ENCODE measurements at places on chromosomes 1 and 21.

GRCh38 chr1:229408458-229409037 is 25.3 kb downstream of the ACTA1 start:
- no peak for DNase-seq

DNA sequence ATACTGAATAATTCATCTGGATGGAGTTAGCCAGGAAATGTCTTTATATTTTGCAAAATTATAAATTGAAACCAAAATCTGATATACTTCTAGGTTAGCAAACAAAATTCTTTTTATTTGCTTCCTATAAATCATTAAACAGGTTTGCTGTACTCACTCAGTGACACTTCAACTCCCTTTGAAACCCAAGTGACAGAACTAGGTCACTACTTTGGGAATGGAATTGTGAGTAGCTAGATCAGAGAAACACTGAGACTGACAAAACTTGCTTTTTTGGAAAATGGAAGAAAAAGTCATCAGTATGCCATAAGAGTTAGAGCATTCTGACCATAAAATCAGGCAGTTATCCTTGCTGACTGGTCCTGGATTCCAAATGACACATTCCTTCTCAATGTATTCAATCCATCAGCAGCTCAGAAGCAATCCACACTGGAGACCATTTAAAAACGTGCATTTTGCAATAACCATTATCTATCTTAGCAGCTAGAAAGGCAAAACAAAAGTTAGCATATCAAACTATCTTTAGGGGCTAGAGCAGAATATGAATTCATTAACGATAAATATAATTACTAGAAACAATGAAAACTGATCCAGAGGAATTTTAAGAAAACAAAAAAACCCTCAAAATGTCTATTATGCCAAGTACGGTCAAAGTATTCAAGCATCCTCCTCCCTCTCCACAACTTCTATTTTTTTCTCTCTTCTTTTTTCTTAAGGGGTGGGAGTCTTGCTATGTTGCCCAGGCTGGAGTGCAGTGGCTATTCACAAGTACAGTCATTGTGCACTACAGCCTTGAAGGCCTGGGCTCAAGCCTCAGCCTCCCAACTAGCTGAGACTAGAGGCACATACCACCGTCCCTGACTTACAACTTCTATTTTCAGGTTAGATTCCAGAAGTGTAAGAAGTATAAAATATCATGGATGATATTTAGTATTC is 60.1 kb downstream of the HNRNPR start:
- DNase-seq = no peak

DNA sequence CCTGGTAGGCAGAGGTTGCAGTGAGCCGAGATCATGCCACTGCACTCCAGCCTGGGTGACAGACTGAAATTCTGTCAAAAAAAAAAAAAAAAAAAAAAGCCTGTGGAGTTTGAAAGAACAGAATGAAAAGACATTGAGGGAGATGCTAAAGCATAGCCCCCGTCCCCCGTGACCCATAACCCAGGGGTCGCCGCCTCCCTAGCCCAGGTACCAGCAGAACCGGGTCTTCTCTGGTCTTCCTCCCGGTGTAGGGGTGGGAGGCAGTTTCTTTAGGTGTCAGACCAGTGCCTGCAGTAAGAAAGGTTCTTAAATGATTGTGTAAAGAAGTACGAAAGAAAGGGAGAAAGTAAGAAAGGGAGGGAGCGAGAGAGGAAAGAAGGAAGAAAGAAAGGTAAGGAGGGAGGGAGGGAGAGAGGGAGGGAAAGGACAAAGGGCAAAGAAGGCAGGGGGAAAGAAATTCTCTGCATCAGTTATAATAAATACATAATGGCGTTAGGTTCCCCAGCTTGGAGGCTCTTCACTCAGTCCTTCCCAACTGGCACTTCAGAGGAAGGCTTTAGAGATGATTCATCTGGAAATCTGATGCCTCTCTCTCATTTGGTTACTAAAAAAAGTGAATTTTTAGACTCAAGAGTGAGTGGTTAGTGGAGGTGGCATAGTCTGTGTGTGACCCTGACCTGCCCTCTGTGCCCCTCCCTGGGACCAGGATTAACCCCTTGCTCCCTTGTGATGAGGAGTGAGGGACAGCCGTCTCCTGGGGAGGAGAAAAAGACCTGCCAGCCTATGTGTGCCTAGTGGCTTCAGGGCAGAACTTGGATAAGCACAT is 1.1 kb downstream of the IL24 start:
- no peak for DNase-seq

GRCh38 chr1:117093091-117093534 is 28.4 kb downstream of the TRIM45 start:
- DNase-seq = no peak

DNA sequence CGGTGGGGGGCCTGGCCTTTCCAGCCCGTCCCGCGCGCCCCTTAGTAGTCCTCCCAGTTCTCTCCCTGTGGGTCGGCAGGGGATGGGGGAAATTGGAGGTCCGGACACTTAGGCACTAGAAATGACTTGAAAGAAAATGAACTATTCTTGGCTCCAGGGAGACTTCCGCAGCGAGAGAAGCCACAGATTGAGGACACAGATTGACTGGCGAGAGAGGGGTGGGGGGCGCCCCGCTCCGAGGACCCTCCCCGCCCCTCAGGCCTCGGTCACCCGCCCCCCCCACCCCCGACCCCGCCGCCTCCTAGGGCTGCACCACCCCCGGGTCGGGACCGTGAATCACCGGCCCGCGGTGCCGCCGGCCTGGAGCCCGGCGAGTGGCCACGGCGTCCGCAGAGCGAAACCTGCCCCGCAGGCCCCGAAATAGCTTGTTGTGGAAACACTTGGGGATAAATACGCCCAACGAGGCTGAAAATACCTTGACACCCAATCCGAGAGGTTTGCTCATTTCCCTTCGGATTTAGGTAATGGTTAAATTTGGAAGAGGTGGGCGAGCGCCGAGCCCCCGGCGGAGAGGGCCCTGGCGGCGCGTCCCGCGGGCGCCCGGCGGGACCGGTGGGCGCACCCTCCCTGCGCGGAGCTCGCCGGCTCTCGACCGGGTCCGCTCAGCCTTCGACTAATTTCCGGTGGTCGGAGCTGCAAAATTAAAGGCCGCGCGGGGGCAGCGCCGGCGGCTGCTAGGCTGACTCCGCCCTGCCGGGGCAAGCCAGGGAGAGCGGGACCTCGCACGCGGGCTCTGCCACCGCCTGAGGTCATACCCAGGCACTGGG is at the start of gene GFI1:
TSS of gene GFI1 (minus strand) at position 675 of the 827 bp plus-strand sequence. CDS start 3,438 bp downstream, outside the sequence.
- DNase-seq = peak; percentile 64

- no peak for DNase-seq
Observed at GRCh38 chr1:236673289-236673919, 12.9 kb upstream of the ACTN2 start.

GRCh38 chr21:30917557-30917956 is 36.2 kb upstream of the KRTAP11-1 start:
- DNase-seq = no peak

- peak; percentile 66 for DNase-seq
Observed at GRCh38 chr1:31760471-31761470, 3.4 kb downstream of the ADGRB2 start.

- DNase-seq = no peak
Observed at GRCh38 chr1:243287652-243288051, 31.8 kb downstream of the SDCCAG8 start.

DNA sequence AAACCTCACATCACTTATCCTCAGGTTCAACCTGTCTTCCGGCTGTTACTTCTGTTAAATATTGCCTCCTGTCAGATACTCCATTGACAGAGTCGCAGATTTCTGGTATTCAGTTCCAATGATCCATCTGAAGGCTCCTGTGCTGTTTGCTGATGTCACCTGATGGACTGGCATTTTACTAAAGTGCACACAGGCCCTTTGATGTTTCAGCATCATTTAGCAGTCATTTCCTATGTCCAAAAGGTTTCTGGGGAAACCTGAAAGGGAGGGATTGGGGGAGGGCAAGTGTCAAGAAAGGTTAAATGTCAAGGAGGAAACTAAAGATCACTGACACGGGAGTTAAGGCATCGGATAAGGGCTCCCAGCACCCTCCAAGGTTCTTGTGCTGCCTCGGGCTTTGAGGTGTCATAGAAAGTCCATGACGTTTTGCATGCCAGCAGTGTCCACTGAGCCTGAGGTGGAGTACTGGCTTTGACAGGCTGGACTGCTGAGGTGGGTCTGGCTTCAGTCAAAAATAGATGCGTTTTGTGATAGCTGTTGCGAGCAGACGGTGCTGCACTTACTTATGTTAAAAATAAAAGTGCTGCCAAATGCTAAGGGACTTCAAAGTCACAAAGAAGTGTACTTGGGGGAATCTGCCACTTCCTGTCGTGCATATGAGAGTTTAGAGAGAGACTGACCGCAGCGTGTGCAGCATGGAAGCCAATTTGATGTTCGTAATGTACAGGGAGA is 30.8 kb downstream of the XCL2 start:
- no peak for DNase-seq

GRCh38 chr1:230839173-230839572 is 29.1 kb downstream of the C1orf198 start:
- no peak for DNase-seq

DNA sequence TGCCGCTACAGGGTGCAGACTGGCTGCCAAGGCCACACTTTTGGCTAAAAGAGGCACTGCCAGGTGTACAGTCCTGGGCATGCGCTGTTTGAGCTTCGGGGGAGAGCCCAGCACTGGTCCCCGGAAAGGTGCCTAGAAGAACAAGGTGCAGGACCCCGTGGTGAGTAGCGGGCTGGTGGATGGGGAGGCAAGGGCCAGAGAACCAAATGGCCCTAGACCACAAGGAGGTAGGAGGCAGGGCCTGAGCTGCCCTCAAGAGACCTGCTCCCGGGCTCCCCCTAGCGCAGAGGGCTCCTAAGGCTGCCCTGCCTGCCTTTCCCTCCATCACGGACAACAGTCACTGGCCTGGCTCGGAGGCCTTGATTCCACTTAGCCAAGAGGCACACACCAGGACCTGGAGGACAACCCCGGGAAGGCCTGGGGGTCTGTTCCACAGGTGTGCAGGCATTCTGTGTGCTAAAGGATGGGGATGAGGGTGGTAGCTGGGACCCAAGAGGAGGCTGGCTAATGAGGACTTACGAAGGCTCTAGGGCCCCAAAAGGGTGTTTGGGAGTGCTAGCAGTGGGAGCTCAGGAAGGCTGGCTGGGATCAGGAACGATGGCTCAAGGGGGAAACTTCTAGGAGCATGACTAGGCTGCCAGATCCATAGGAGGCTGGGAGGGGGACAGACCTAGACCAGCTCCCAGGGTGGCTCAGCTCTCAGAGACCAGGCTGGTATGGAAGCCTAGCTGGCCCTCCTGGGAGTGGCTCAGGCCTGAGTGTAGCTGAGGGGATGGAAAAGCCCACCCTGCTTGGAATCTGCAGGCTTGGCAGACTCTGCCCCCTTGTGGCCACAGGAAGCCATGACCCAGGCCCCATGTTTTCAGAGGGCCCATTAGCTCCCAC is 742 bp downstream of the ARTN start:
- DNase-seq = peak; percentile 42

- DNase-seq = no peak
Observed at GRCh38 chr21:15978215-15978738, 248.5 kb downstream of the USP25 start.

DNA sequence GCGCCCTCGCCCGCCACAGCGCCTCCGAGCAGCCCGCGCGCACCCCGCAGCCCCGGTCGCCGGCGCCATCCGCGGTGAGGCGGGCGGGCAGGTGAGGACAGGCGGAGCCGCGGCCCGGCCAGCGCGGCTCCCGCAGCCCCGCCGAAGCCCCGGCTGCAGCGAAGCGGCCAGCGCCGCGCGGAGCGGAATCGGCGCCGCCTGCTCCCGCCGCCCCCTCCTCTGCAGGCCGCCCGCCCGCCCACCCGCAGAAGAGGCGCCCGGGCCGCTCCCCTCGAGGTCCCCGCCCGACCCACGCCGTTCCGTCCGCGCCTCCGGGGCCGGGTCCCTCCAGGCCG is 1.3 kb downstream of the PRDM16 start:
- no peak for DNase-seq

GRCh38 chr1:116944613-116945012 is 34.9 kb downstream of the PTGFRN start:
- no peak for DNase-seq

- no peak for DNase-seq
Observed at GRCh38 chr1:222843469-222844410, 28.9 kb downstream of the DISP1 start.

GRCh38 chr1:242128951-242129502 is 130.1 kb upstream of the MAP1LC3C start:
- no peak for DNase-seq

DNA sequence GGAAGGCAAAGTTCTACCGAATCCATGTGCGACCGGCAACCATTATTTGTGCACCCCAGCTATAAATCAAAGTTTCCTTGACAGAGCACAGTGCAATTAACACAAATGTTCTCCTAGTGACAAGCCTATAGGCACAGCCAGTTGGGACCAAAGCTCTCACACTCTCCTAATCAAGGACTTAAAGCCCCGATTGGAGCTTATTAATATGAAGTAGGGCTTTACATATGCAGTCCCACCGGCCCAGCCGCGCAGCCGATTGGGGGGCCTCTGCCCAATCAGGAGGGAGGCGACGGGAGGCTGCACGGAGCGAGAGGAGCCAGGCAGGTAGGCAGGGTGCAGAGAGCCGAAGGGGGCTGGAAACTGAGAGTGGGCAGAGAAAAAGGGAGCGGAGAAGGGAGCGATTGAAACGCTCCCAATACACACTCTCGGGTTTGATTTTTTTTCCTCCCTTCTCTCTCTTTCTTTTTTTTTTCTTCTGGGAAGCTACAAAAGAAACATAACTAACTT is at the start of gene ESRRG:
TSS of gene ESRRG (minus strand) at position 156 of the 507 bp plus-strand sequence. CDS start at position 26, 130 bp downstream.
- no peak for DNase-seq

DNA sequence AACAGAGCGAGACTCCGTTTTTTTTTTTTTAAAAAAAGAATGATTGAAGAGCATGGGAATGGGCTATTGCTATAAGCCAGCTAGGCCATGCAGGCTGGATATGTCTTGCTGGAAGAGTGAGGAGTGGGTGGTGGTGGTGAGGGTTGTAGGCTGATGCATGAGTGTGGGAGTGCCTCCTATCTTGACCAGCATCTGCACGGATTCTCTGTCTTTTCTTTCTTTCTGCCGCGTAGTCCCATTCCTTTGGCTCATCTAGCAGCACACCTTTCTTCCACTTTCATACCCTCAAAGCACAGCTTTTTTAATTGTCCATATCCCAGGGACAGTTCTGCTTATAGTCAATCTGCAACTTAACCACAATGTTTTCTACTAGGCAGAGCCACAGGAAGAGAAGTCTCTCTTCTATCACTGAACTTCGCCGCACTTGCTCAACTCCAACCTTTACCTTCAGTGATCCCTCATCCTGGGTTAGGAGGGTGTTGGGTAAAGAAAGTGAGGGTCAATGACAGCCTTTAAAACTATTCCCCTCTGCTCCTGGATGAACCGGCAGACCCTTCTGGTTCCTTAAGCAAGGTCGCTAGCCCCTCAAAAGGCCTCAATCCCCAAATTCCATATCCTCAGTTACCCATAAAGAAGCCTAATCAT is 15.2 kb downstream of the ADCY10 start:
- DNase-seq = no peak

GRCh38 chr1:179937668-179938254 is 16.8 kb upstream of the CEP350 start:
- no peak for DNase-seq

DNA sequence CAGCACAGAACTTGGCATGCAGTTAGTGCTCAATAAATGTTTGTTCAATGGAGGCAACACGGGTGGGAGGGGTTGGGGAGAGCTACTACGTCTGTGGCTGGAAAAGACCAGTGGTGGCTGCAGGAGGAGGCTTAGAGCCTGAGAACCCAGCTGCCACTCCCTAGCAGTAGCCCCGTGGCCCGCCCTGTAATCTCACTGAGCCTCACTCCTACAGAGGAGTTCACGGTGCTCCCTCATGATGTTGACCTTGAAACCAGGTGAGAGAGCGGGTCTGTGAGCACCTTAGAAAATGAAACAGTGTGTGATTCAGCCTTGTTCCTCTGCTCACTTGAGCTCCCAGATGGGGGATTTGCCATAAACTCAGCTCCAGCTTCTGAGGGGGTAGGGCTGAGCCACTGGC is 299.6 kb downstream of the NPHP4 start:
- DNase-seq = no peak
